ENCODE measurements at places on chromosomes 6 and 20.

- no peak for ATAC-seq
Observed at GRCh38 chr20:16346956-16347355, 226.3 kb downstream of the KIF16B start.

- ATAC-seq = no peak
Observed at GRCh38 chr20:62927128-62927705, 912 bp upstream of the DIDO1 start.

DNA sequence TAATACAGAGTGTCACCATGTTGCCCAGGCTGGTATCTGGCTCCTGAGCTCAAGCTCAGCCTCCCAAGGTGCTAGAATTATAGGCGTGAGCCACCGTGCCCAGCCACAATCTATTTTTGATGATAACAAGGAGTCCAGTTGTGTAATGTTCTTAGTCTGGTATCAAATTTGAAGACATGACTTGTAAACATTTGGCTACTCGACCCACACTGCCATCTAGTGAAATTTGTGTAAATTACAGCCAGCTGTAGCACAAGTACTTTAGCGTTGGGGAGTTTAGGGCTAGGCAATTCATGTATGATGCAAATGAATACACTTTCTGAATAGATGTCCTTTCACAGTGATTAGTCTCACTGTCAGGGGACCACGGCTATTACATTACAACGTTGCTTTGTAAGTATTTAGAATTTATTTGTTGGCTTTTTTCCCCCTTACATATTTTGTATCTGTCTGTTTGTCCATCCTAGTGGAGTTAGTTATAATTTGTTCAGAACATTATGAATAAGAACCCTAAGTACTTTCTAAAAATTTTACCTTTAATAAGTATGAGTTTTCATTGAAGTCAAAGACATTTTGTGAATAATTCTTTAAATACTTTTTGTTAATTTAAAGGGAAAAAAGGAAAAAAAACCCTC is 139.7 kb downstream of the PRDM13 start:
- peak; percentile 59 for ATAC-seq

GRCh38 chr6:140475086-140475485 is 1100.6 kb upstream of the CITED2 start:
- ATAC-seq = no peak

- no peak for ATAC-seq
Observed at GRCh38 chr20:52869698-52870501, 102.3 kb upstream of the TSHZ2 start.

DNA sequence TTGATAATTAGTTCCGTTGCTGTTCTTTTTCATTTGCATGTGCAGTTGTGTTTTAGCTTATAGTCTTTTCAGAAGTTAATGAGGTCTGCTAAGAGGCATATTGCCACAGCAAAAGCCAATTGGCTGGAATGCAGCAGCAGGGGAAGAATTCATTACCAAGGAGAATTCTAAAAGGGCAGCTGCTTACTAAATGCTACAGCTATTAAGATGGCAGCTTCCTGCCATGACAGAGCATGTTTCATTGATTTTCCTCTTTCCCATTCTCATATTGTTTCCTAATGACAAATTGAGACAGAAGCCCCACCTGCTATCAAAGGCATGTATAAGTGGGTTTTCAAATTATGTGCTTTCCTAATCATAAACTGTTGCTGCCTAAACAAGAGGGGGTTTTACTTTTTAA is 66.6 kb downstream of the CLVS2 start:
- no peak for ATAC-seq

GRCh38 chr6:135299256-135299655 is 118.1 kb downstream of the MYB start:
- no peak for ATAC-seq

- no peak for ATAC-seq
Observed at GRCh38 chr6:37878150-37878710, 58.7 kb downstream of the ZFAND3 start.

GRCh38 chr6:129955584-129955983 is 62.8 kb upstream of the L3MBTL3 start:
- no peak for ATAC-seq

GRCh38 chr6:43246301-43247113 is 3.2 kb downstream of the TTBK1 start:
- peak; percentile 6 for ATAC-seq

GRCh38 chr6:137013031-137013430 is 31.7 kb downstream of the IL20RA start:
- no peak for ATAC-seq

DNA sequence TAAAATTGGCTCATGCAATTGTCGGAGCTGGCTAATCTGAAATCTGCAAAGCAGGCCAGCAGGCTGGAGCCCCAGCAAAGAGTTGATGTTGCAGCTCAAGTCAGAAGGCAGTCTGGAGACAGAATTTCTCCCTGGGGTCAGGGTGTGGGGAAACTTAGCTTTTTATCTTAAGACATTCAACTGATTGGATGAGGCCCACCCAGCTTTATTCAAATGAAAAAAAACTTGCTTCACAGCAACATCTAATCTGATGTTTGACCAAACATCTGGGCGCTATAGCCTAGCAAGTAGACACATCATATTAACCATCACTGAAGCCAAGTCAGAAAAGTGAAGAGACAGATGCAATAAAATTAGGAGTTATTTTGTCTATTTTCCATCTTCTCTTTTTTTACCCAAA is 108.8 kb upstream of the CCDC28A start:
- no peak for ATAC-seq

GRCh38 chr6:15349379-15349778 is 103.5 kb downstream of the JARID2 start:
- no peak for ATAC-seq

- ATAC-seq = no peak
Observed at GRCh38 chr20:7371518-7372163, 568.6 kb downstream of the HAO1 start.

DNA sequence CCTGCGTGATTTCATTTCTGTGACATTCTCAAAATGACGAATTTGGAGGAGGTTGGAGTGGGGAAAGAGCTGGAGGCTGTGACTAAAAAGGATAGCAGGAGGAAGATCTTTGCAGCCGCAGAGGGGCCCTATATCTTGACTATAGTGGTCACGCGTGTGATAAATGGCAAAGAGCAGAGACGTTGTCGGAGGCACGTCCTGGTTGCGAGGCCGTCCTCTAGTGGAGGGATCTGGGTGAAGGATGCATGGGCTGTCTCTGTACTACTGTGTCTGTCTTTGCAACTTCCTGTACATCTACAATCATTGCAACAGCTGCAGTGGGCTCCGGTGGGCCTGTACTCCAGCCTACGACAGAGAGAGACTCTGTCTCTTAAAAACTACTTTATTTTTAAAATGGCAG is 76.6 kb downstream of the YTHDF1 start:
- ATAC-seq = no peak

DNA sequence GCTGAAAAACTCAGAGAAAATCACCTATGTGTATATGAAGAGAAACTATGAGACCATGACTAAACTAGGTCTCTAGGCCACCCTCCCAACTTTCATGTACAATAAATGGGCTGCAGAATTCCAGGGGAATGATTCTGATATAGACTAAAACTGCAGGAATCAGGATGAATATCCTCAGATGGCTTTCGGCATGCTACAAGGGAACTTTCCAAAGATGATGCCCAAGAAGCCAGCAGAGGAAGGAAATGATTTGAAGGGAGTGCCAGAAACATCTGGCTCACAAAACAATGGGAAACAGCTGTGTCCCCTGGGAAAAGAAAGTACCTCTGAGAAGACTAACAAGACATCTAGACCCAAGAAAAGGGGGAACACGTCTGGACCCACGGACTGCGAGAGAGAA is 41.1 kb downstream of the PLN start:
- no peak for ATAC-seq

GRCh38 chr6:87763901-87764300 is 61.9 kb upstream of the AKIRIN2 start:
- ATAC-seq = no peak

DNA sequence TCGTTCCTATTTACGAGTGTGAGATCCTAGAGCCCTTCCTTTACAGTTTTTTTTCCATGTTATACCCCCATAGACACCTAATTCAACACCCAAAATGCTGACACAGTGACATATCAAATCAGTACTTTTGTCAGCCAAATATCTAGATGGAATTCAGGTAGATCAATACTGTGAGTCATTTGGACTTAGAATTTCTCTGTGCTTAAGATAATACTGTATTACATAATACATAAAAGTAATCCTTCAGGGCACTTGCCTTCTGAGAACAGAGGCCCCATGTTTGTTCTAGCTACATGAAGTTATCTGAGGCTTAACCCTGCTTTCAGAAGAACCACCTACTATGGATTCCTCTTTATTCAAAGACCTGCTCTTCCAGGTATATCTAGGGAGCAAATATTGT is 623.1 kb downstream of the PHF3 start:
- no peak for ATAC-seq

DNA sequence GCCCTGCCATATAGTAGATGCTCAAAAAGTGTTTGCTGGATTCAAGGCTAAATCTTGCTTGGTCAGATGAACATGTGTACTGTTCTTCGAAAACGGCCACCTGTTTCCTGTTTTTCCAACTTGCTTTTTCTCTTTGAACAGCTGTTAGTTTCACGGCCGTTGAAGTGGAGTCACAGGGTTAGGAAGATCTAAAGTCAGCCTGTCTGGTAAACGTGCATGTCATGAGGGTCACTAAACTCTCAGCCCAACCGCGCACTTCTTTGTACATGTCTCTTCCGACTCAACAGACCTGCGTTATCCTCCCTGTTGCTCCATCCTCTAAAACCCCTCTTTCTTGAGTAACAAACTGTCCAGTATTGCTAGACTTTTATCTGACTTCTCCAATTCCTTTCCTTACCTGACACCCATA is 93.2 kb upstream of the MAN1A1 start:
- no peak for ATAC-seq

DNA sequence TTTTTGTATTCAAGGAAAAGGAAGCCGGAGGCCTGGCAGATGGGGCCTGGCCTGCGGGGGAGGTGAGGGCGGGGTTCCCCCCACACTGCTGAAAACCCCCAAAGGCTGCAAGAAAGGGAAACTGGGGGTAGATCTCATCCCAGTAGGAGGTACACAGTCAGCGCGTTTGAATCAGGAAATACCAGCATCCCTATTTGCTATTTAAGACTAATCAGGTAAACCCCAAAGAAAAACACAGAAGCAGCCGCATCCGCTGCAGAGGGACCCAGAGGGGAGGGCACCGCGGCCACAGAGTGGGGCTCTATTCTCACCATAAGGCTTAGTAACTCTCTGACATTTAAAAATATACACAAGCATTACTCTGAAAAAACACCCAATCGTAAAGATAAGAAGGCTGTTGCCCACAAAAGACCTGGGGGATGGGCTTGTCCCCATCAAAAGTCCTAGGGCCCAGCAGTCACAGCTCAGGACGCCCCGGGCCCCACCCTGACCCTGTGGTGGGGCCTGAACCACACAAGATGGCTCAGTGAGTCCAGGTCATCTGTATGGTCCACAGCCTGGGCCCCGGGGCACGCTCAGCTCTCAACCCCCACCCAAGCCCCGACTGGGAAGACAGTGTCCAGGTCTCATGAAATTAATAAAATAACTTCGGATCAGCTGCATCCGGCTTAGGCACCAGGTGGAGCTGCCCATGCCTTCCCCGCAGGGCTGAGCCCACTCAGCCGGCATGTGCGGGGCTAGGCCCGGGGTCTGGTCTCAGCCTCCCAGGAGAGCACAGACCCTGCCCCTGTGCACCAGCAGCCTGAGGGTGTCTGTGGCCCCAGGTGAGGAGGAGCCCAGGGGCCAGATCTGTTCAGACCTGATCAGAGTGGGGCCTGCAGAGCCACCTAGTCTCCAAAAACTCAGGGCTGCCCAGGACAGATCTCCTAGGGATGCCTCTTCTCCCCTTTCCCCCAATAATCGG is 31.0 kb downstream of the KCNQ2 start:
- ATAC-seq = peak; percentile 80

DNA sequence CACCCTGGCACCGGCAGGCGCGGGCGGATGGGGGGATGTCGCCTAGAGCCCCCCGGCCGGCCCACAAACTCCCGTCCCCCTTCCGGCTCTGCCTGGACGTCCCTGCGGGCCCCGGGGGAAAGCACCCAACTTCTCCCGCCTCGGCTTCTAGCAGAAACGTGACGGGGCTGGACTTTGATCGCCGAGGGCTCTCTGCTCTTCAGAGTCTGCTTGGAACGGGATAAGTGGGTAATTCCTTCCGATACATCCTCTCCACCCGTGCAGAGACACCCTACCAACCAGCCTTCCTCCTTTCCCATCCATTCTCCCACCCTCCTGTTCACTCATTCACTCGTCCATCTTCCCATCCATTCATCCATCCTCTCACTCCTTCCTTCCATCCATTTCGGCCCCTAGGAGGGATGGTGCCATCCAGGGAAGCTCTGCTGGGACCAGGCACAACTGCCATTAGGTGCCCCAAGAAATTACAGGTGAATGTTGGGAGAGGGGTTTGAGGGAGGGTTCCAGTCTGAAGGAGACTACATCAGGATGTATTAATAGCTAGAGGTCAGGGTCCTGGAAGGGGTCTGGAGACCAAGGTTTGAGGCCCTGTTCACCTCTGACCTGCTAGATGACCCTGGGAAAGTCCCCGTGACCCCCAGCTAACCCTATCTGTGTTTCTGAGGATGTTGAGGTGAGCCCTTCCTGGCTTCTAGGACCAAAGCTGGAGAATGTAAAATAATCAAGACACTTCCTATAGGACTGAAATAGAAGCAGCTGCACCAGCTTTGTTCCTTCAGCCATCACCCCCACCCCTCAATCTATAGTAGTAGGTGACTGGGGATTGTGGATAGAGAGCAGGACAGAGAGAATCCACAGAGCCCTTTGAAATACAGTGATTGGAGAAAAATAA is 538 bp downstream of the TTLL9 start:
- no peak for ATAC-seq

- ATAC-seq = peak; percentile 85
Observed at GRCh38 chr6:38131527-38131965, 312.0 kb downstream of the ZFAND3 start.

GRCh38 chr6:166786704-166787293 is 159.7 kb upstream of the RPS6KA2 start:
- ATAC-seq = no peak

- ATAC-seq = no peak
Observed at GRCh38 chr6:39005774-39006173, 42.8 kb upstream of the GLP1R start.

DNA sequence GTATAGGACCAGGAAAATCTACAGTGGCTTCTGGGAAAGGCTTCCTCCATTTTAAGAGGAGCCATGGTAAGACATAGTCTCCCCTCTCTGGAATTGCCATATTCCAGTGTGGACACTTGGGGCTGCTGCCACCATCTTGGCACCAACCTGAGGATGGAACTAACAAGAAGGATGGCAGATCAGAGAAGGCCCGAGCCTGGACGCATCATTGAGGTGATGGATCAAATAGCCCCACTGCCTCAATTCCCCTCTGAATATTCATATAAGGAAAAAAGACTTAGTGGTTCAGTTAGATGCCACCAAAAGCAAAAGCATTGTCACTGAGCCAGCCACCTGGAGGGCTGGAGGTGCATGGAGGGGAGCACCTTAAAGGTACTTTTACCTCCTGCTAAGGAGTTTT is 25.9 kb downstream of the PLAGL2 start:
- ATAC-seq = no peak

DNA sequence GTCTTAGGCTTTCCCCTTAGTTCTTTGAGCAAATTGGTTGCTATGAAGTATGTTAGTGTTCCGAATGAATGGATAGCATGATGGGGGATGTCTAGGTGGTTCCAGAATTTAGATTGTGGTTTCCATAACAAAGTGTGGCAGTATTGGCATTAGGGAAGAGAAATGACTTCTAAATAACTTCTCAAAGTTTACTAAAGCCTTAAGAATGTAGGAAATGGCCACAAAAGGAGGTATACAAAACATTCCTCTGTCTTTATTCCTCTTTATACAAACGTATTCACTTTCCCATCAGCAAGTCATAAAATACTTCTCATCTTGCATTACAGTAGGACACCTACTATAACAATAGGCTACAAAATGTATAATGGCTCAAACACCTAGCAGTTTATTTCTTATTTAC is 279.6 kb downstream of the ESR1 start:
- ATAC-seq = no peak
